ENCODE measurements at places on chromosomes 7 and 10.

DNA sequence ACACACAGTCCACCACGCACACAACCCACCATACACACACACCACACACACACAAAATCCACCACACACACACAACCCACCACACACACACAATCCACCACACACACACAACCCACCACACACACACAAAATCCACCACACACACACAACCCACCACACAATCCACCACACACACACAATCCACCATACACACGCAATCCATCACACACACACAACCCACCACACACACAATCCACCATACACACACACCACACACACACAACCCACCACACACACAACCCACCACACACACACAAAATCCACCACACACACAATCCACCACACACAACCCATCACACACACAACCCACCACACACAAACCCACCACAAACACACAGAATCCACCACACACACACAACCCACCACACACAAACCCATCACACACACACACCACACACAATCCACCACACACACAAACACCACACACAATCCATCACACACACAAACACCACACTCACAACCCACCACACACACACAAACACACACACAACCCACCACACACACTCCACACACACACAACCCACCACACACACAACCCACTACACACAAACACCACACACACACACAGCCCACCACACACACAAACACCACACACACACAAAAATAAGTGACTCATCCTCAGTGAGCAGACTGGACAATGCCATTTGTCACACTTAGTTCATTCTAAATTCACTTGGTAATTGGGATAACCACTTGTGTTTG is 8.8 kb upstream of the REPIN1 start:
- DNase-seq = no peak

DNA sequence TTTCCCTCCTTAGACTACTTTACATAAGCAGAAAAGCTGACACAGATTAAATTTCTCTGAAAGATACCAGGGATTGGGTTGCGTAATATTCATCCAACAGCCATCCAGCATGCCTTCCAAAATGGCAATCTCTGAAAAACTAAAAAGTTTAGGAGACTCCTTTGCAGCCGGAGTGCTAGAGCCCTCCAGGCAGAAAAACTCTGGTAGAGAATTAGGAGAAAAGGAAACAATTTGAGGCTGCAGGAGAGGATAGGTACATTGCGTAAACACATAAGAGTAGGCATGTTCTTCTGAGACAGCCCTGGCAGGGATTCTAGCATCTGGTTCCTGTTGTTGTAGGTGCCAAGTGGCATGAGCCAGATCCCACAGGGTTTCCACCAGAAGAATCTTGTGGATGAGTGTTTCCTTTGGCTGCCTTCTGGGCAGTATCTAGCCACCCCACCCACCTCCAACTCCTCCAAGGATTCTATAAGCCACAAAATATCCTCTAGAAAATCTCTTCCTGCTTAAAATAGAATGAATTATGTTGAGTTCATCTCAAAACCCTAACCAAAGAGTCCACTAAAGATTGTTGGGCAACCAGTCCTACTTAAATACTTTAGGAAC is 402.4 kb downstream of the HGF start:
- no peak for DNase-seq

- no peak for DNase-seq
Measured at GRCh38 chr10:29951441-29951931, 107.9 kb downstream of the JCAD start.

DNA sequence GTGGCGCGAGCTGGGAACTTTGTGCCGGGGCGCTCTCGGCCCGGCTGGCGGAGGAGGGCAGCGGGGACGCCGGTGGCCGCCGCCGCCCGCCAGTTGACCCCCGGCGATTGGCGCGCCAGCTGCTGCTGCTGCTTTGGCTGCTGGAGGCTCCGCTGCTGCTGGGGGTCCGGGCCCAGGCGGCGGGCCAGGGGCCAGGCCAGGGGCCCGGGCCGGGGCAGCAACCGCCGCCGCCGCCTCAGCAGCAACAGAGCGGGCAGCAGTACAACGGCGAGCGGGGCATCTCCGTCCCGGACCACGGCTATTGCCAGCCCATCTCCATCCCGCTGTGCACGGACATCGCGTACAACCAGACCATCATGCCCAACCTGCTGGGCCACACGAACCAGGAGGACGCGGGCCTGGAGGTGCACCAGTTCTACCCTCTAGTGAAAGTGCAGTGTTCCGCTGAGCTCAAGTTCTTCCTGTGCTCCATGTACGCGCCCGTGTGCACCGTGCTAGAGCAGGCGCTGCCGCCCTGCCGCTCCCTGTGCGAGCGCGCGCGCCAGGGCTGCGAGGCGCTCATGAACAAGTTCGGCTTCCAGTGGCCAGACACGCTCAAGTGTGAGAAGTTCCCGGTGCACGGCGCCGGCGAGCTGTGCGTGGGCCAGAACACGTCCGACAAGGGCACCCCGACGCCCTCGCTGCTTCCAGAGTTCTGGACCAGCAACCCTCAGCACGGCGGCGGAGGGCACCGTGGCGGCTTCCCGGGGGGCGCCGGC is 870 bp downstream of the FZD1 start:
- DNase-seq = peak; percentile 40

- no peak for DNase-seq
Measured at GRCh38 chr7:110803602-110804143, 287.3 kb upstream of the LRRN3 start.

GRCh38 chr7:124387056-124387455 is 354.2 kb upstream of the TMEM229A start:
- no peak for DNase-seq

DNA sequence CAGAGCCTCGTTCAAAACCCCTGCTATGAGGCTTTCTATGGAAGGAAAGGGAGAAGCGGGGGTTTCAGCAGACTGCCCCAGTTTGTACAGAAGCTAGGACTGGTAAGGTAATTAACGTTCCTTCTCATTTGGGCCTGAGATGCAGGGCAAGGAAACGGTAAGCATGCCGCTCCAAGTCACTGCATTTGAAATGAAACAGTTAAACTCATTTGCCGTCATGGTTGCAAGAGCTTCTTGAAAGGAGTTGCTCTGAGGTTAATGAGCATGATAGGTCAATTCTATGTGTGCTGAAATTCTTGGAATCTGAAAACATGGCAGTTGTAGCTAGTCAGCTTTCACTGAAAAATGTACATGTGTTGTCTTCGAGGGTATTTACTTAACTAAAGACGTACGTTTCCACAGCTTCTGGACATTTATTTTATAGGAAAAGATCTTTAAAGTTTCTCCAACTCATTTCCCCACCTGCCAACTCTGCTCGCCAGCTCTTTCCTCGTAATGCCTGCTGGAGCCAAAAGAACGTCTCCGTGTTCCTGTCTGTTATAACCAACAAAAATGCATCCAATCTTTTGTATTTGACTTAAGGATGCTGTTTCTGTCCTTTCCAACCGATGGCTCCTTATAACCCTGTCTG is 73.3 kb downstream of the ADAM12 start:
- no peak for DNase-seq

GRCh38 chr10:16741540-16741939 is 75.7 kb downstream of the RSU1 start:
- DNase-seq = no peak

All from NCI-H2171 (cell line).